ENCODE measurements at places on chromosomes 12 and 14.
A peak's percentile ranks its signal among the peaks of the same experiment; 100 is the strongest.

- DNase-seq: no peak
Measured at GRCh38 chr12:110762891-110763290, 20.2 kb upstream of the PPP1CC start.

GRCh38 chr14:101457301-101457935 is 103.9 kb upstream of the DIO3 start:
- DNase-seq: no peak

DNA sequence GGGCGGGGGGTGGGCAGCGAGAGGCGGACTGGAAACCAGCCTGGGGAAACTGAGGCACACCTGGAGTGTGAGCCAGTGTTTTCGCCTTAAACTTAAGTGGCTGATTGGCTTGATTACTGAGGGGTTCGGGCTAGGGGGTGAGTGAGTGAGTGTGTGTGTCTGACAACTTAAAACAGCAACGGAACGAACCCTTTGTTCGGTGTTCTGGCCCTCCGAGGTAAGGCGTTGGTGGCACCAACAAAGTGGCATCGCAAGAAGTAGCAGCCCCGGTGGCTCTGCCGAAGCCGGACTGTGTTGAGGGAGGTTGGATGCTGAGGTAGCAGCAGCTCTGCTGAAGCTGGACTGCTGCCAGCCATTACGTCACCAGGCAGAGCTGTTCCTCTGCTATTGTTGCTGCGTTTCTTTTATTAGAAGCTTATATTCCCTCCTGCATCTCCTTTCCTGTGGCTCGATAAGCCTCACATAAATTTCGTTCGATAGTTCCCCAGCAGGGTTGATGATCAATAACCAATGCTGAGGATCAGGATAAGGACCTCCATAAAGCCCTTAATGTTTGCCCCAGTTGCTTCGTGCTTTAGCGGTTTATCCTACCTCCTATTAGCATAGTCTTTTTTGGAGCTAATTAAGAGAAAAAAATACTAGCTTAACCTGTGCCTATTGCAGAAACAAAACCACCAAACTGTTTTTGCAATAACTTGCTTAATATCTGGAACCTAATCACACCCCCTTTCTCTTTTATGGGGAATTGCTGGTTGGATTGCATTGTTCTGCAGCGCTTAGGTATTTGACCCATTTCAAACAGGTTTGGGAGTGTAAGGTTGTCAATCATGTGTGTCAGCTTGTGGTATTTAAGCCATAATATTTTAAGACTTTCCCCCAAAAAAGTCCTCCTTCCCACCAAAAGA is 1.3 kb downstream of the GPR137C start:
- peak; percentile 46 for DNase-seq

DNA sequence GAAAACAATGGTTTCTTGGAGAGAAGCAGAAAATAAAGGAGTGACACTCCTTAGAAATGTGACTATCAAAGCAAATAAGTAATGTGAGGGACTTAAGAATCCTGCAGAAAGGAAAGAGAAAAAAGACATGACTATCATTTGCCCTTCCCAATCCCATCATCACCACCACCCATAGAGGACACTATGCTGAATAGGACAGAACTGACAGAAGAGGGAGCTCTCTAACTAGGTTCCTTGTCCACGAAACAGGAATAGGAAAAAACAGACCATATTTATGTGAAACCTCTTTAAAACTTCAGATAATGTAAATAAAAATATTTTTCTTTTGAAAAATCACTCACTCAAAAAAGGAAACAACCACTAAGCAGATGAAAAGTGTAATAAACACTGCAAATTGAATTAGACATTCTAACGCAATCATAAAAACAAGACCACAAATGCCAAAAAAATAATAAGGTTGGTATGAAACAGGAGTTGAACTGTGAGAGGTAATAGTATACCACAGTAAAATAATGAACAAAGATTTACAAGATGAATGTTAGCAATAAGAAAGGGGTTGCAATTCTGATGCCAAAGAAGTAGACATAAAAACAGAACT is 24.1 kb downstream of the KLRD1 start:
- DNase-seq: no peak

- DNase-seq: no peak
Measured at GRCh38 chr12:119229837-119230236, 51.1 kb downstream of the HSPB8 start.

DNA sequence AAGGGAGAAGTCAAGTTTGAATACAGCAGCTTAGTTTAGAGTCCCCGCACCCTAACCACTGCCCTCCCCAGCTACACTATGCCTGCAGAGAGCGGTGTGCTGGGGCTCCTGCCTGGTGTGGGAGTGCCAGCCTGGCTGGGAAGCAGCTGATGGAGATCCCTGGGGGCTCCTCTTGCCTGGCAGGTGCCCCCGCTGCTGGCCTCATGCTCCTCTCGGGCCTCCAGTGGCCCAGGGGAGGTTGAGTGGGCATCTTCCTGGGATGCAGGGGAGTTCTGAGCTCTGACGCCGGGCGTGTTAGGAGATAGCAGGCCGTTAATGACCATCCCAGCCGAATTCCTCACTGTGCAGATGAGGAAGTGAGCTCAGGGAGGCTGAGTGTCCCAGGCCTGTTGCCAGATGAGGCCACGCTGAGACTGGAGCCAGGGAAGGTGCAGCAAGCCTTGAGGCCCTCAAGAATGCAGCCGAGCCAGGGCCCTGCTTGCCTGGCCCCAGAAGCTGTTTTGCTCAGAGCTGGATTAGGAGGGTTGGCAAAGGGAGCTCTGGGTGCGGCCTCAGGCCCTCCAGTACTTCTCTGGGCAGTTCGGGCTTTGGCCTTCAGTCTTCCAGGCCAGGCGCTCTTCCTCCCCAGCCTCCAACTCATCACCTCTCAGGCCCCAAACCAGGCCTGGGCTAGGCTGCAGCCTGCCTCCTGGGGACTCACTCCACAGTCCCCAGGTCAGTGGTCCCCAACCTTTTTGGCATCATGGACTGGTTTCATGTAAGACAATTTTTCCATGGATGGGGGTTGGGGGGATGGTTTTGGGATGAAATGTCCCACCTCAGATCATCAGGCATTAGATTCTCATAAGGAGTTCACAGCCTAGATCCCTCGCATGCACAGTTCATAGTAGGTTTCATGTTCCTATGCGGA is 6.6 kb upstream of the CYP46A1 start:
- no peak for DNase-seq

GRCh38 chr12:106551410-106551809 is 31.4 kb upstream of the RFX4 start:
- DNase-seq: no peak

- peak; percentile 15 for DNase-seq
Measured at GRCh38 chr14:50362764-50363713, 33.6 kb downstream of the CDKL1 start.

DNA sequence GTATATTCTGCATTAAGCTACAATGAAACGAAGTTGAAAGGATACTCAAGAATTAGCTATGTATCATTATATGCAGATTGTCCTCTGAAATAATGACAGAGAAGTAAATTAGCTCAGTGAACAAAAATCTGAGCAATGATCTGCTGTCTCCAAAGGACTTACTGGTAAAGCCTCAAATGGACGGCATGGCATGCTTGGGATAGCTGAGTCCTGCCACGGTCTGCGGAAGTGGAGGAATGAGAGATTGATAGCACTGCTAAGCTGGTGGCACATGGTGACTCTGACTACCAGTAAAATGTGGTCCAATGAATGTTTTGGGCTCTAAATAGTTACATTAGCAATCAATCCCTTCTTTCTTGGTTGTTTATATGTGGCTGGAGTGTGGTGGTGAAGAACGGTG is 3.7 kb upstream of the DENND5B start:
- no peak for DNase-seq

GRCh38 chr14:33573301-33573880 is 377.5 kb downstream of the EGLN3 start:
- DNase-seq: no peak

DNA sequence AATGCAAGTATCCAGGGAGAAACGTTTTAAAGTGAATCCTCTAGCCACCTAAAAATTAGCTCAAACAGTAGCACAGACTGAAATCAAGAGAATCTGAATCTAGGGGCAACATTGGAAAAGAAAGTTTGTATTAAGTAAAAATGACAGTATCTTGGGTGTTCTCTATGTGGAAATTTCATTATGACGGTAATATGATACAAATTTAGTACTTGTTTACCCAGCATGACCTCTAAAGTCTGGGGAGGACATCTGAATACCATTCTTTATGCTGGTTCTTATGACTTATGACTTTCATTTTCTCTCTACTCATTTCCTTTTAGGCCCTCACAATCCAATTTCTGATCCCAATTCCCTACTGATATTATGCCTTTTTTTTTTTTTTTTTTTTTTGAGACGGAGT is 14.0 kb downstream of the GTSF1 start:
- DNase-seq: no peak

DNA sequence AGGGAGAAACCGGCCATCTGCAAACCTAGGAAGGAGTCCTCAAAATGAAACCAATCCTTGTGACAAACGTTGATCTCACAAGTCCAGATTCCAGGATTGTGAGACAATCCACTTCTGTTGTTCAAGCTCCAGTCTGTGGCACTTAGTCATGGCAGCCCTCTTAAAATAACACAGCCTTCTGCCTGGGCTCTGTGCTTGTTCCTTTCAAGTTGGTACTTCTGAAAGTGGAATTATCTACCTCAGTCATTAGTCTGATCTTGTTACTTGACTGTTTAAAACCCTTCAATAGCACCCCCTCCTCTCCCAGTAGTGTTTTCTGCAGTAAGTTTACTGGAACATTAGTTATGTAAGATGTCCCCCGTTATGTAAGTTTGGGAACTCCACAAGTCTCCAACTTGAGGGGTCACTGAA is 111.0 kb upstream of the HIF1A start:
- no peak for DNase-seq

DNA sequence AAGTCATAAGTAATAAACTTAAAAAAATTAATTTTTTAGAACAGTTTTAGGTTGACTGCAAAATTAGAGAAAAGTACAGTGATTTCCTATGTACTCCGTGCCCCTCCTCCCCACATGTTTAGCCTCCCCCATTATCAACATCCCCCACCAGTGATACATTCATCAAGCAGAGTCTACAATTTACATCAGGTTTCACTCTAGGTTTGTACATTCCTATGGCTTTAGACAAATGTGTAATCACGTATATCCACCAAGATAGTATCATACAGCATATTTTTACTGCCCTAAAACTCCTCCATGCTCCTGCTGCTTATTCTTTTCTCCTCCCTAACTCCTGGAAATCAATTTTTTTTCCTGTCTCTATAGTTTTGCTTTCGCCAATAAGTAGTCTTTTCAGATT is 438.7 kb downstream of the LRFN5 start:
- DNase-seq: no peak

- no peak for DNase-seq
Measured at GRCh38 chr12:78038986-78039385, 208.3 kb downstream of the NAV3 start.

DNA sequence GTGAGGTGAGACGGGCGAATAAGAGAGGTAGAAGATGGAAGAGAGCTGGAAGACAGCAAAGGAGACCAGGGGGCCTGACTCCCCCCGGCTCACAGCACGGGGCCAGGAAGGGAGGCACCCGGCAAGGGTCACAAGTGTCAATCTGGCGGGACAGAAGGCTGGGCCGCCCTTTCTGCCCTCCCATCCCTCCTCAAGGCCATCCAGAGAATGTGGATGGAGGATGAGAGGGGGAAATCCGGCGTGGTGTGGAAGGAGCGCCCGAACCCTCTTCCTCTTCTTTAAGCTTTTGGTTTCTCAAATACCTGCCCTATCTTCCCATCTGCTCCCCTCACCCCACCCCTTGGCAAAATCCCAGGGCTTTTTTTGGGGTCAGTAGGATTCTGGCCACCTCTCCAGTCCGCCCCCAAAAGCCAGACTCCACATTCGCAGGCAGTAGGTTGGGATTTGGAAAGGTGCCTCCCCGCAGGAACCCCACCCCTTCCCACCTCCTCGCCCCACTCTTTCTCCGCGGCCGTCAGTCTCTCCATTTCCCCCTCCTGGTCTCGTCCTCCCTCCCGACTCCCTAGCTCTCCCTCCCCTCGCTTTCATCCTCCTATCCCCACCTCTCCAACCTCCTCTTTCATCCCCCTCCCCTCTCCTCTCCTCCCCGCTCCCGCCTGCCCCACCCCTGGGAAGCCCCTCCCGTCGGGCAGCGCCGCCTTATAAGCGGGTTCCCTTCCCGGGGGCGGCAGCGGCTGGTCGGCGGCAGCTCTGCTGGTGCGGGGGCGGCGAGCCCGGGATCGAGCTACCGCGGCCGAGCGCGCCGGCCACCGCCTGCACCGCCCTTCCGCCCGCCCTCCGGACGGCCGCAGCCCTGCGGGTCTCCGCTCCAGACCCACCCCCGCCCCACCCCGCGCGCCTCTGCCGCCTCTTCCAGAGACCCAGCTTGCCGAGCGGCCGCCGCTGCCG is at the start of gene PTMS:
PTMS (plus strand) TSS at position 730 of the 948 bp plus-strand sequence. CDS start 343 bp downstream, outside the sequence.
- DNase-seq: no peak

DNA sequence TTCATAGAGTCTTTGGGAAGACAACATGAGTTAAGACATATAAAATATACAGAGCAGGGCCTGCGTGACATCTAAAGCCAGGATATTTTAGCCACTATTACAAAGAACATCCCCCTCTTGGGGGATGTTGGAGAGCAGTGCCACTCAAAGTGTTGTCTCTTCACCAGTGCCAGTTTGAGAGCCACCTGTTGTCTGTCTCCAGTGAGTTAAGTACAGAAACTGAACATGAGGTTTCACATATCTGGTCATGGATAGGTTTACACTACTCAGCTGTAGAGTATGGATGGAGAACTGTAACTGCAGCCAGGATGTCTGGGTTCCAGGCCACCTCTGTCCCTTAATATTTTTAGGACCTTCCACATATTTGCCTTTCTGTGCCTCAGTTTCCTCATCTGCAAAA is 39.1 kb downstream of the RNFT2 start:
- DNase-seq: no peak

DNA sequence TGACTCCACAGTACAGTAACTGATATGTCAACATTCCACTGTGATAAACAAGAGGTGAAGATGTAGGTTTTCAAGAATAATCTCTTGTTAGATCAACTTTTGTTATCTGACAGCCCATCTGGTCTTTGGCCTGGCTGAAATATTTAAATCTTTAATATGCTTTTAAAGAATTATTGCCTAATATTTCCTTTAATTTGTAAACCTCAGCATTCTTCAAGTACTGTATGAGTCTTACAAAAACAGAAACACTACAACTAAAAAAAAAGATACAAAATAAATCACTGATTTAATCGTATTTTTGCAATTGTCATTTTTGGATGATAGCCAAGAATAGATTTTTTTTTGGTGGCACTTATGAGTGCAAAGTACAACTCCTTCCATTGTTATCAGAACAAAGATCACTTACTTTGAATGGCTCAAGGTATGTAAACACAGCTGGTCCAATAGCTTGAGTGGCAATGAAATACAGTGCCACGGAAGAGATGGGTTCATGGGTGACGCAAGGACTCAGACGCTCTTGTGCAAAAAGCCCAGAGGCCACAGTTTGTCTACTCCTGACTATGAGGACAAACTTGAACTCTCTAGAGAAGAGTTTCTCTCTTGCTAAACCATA is 109.5 kb downstream of the PAX9 start:
- no peak for DNase-seq

DNA sequence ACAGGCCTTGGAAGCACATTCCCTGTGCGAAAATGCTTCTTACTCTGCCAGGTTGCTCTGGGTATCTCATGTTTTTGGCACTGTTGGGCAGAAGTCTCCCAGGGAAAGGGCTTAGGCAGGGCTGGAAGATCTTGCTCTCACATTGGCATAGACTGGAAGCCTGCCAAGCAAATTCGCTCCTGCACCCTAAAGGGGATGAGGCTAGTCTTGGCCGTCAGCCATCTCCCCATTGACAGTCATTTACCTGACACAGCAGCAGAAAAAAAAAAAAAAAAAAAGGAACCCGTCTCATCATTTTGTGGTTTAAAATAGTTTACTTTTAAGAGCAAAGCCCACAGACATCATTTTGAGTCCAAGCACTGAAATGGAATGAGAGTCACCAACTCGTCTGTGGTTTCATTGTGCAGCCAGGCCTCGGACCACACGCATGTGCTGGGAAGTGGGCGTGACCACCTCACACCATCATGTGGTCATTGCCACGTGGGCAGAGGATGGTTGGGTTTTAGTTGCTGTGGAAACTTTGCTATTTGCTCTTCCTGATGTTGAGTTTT is 84.8 kb downstream of the NRXN3 start:
- DNase-seq: no peak
